LHCN-M2 (cell line): ENCODE measurements at places on chromosomes 12 and 14.

- no peak for DNase-seq
Measured at GRCh38 chr12:92301356-92301755, 155.7 kb upstream of the BTG1 start.

- no peak for DNase-seq
Measured at GRCh38 chr14:92404018-92404417, 81.1 kb downstream of the SLC24A4 start.

DNA sequence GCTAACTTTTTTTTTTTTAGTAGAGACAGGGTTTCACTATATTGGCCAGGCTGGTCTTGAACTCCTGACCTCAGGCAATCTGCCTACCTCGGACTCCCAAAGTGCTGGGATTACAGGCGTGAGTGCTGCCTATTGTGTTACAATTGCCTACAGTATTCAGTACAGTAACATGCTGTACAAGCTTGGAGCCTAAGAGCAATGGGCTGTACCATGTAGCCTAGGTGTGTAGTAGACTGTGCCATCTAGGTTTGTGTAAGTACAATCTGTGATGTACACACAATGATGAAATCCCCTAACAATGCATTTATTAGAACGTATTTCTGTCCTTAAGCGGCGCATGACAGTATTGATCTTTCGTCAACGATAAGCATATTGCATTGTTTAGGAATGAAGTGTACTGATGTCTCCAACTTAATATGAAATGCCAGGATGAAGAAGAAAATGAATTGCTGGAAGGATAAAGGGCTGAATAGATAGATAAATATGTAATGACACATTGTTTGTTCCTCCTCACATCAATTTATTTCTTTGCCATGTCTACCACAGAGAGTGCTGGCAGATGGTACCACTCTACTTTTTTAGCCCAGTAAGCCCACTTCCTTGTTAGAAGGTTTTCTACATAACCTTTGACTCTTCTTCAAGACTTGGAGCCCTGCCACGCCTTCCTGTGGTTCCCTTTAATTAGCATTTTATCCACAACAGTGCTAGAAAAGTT lies 467.5 kb downstream of the VRK1 start:
- DNase-seq, result no peak

GRCh38 chr12:118237052-118237665 lies 101.2 kb downstream of the PEBP1 start:
- DNase-seq, result no peak

DNA sequence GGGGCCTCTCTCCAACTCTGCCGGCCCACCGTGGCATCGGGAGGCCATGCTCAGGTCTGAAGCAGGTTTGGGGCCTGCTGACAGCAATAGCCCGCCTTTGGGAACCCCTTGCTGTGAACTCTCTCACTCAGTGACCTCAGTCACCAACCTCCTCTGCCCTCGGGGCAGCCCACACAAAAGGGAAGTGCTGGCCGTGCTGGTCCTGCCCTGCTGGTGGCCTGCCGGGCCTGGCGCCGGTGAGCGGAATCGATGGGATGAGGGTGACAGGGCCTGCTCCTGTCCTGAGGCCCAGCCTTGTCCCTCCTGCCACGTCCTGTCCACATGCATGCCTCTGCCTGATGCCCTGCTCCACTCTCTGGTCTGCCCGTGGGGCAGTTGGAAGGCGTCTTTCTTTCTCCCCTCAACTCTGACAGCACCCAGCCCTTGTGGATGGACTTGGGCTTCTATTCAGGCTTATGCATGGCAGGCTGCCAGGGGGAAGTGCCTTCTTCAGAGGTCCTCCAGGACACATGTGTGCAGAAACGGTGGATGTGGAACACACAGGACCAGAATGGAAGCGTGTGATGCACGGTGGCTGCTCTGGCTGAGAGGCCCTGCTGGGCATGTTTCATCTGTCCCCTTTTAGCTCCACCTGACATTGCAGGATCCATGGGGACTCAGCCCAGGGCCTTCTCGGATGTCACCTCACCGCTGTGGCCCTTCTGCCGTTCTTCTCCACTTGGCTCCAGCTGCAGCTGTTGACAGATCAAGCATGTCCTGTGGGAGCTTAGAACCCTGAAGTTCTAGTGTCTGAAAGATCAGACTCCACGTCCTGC lies 31.9 kb downstream of the IL31 start:
- no peak for DNase-seq

- DNase-seq, result peak; percentile 92
Measured at GRCh38 chr12:132593938-132594358, 16.4 kb downstream of the LRCOL1 start.

DNA sequence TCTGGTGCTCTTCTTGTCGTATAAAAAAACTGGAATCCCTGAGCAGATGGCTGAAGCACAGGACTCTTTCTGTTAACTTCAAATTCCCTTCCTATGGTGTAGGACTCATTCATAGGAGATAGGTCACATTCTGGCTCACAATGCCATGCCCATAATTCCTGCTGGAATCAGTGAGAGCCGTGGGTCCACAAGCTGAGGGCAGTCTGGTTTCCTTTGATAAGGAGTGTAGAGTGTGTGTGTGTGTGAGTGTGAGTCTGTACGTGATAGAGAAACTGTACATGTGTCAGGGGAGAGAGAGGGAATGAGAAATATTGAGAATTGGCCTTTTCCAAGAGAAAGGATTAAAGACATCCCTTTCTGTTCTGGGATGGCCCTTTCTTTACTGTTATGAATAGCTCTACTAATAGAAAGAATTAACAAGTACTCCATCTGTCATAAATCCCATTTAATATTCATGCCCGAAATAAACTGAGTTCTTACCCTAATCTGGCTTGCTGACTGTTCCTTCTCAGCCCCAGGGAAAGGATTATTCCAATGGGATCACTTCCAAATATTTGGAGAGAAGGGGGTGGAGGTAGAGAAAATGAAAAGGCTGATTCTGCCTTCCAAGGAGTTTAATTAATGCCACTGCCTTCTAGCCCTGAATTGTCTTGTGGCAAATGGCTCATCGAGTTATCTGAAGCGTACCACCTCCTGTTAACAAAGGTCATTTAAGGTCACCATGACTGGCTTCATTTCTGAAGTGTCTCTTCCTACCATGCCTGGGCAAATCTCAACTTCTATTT lies 79.0 kb downstream of the TMX1 start:
- no peak for DNase-seq
